Dermis microvascular lymphatic vessel endothelial cell (primary cell): ENCODE measurements at places on chromosomes 3 and 15. TPM values are rescaled to one million over a fixed set of nuclear protein-coding genes. Genes with fewer than 3 reads are reported as not detected.

GRCh38 chr3:25552251-25552650, 112.5 kb downstream of the TOP2B start:
- DNase-seq: no peak

DNA sequence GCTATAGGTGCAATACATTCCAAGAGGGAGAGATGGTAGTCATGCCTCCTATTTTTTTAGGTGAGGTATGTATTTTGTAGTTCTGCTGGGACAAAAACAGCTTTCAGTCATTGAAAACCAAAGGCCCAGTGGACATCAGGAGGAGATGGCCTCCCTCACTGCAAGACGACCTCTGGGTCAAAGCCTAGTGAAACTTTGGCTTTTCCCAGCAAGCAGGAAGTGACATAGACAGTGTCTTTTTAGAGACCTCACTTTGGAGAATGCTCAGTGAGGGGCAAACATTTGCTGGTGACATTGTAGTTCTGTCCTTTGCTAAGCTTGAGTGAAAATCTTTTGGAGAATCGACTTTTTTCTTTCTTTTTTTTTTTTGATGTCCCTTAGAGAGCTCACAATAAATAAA, 27.3 kb downstream of the LIPC start:
- DNase-seq: no peak

ZNF592 gene
- 2.7 and 6.4 TPM in 2 replicates for total RNA-seq

CIDEC gene
- total RNA-seq: not detected in 2 replicates

RETNLB gene
- total RNA-seq: not detected in 2 replicates

KLHL40 gene
- total RNA-seq: not detected in 2 replicates
